ENCODE measurements at places on chromosomes 6 and 20. TPM values are rescaled to one million over a fixed set of nuclear protein-coding genes. Genes with fewer than 3 reads are reported as not detected.

Gene BTNL2
- not detected for total RNA-seq

Gene SPATA2
- 6.4 TPM for total RNA-seq

Gene RIPOR2
- total RNA-seq, result 14.4 TPM

Gene C6orf141
- total RNA-seq, result 1.2 TPM

Gene GSTA4
- total RNA-seq, result 16.6 TPM

Gene CLVS2
- total RNA-seq, result under 0.01 TPM

Gene SLC32A1
- total RNA-seq, result not detected

Gene MCHR2
- not detected for total RNA-seq

Gene NOTCH4
- total RNA-seq, result 30.6 TPM

Gene PROKR2
- total RNA-seq, result not detected

DNA sequence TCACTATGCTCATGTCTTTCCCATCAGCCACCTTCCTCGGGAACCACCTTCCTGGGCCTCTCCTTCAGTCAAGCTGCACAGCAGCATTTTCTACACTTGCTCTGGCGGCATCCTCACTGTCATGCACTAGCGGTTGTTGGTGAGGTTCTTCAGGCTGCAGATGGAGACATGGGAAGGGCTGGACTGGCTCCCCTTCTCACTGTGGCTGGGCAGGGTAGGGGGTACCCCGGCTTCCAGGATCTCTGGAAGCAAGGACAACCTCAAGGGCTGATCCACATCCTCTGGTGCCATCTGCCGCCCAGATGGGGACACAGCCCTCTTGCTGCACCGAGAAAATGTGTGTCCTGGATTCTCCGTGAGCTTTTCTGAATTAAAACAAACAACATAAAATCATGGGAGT, 180.1 kb upstream of the RNF24 start:
- H3K4me1 ChIP-seq, result no peaks in the 10 kb centered on the region
- DNase-seq, result no peak
- H3K27me3 ChIP-seq, result no peaks in the 10 kb centered on the region
- H3K4me3 ChIP-seq, result no peak overlapping the region
- no peaks in the 10 kb centered on the region for H3K36me3 ChIP-seq
- H3K27ac ChIP-seq, result no peak overlapping the region

DNA sequence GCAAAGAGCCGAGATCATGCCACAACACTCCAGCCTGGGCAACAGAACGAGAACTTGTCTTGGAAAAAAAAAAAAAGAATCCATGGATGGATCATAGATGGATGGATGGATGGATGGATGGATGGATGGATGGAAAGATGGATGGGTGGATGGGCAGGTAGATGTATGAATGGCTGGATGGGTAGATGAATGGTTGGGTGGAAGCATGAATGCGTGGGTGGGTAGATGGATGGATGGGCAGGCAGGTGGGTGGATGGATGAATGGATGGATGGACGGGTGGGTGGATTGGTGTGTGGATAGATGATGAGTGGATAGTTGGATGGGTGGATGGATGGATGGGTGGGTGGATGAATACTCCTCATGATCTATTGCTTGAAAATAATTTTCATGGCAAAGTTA, 1.4 kb downstream of the JPH2 start:
- peak overlapping the region; percentile 98 for H3K27ac ChIP-seq
- no peak for DNase-seq
- no peaks in the 10 kb centered on the region for H3K27me3 ChIP-seq
- peak overlapping the region; percentile 80 for H3K4me3 ChIP-seq
- H3K4me1 ChIP-seq, result peaks cover 53% of the 10 kb centered on the region

GRCh38 chr6:122130026-122130348, 269.5 kb upstream of the HSF2 start:
- no peak for DNase-seq
- H3K36me3 ChIP-seq, result no peaks in the 10 kb centered on the region
- H3K27ac ChIP-seq, result peak overlapping the region; percentile 49

GRCh38 chr6:116003668-116004067, 57.0 kb downstream of the FRK start:
- H3K36me3 ChIP-seq, result no peaks in the 10 kb centered on the region
- H3K27ac ChIP-seq, result no peak overlapping the region
- peaks cover 5% of the 10 kb centered on the region for H3K4me1 ChIP-seq

GRCh38 chr6:158816329-158816728, 2.8 kb downstream of the EZR start:
- H3K27me3 ChIP-seq, result no peaks in the 10 kb centered on the region
- H3K27ac ChIP-seq, result peak overlapping the region; percentile 100
- H3K36me3 ChIP-seq, result no peaks in the 10 kb centered on the region
- DNase-seq, result no peak
- H3K4me1 ChIP-seq, result peaks cover 68% of the 10 kb centered on the region
- H3K4me3 ChIP-seq, result peak overlapping the region; percentile 93

GRCh38 chr6:9647071-9647445, 767.8 kb downstream of the TFAP2A start:
- H3K4me1 ChIP-seq, result no peaks in the 10 kb centered on the region
- no peaks in the 10 kb centered on the region for H3K27me3 ChIP-seq
- DNase-seq, result no peak
- no peak overlapping the region for H3K27ac ChIP-seq
- H3K36me3 ChIP-seq, result no peaks in the 10 kb centered on the region
- H3K4me3 ChIP-seq, result no peak overlapping the region

GRCh38 chr20:46060301-46060881, 29.4 kb downstream of the NCOA5 start:
- DNase-seq, result peak; percentile 62
- H3K4me3 ChIP-seq, result no peak overlapping the region
- H3K4me1 ChIP-seq, result peaks cover 28% of the 10 kb centered on the region
- H3K27ac ChIP-seq, result no peak overlapping the region
- peaks cover 57% of the 10 kb centered on the region for H3K36me3 ChIP-seq
- no peaks in the 10 kb centered on the region for H3K27me3 ChIP-seq

- H3K27me3 ChIP-seq, result no peaks in the 10 kb centered on the region
- H3K27ac ChIP-seq, result peak overlapping the region; percentile 52
- no peak for DNase-seq
- H3K4me1 ChIP-seq, result peaks cover 28% of the 10 kb centered on the region
These were observed 34.0 kb downstream of the ITCH start for GRCh38 chr20:34397096-34397495.

DNA sequence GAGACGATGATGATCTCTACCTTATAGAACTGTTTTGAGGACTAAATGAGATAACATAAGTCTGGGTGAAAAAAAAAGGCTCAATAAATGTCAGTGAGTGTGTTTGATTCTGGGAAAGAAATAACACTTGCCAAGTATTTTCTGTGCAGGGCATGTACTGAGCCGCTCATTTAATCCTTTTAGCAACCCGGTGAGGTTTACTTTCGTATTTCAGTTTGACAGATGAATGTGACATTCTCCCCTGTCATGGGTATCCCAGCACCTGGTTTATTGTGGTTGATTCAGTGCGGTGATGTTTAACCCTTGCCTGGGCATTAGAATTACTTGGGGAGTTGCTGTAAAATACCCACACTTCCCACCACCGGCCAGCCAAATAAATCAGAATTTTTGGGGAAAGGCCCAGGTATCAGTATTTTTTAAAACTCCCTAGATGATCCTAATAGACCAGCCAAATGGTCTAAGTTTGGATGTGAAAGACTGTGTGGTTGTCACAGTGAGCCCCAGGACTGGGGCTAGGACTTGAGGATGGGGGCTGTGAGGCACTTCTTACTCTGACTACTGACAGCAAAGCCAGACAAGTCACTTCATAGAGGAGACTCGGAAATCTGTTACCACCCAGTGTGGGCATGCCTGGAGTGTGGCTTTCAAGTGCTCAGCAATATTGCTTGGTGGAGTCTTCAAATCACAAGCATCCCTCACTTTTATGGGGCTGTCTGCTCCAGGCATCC, 100.2 kb upstream of the KCNG1 start:
- no peak overlapping the region for H3K4me3 ChIP-seq
- no peaks in the 10 kb centered on the region for H3K36me3 ChIP-seq
- H3K4me1 ChIP-seq, result peaks cover 46% of the 10 kb centered on the region
- DNase-seq, result no peak

DNA sequence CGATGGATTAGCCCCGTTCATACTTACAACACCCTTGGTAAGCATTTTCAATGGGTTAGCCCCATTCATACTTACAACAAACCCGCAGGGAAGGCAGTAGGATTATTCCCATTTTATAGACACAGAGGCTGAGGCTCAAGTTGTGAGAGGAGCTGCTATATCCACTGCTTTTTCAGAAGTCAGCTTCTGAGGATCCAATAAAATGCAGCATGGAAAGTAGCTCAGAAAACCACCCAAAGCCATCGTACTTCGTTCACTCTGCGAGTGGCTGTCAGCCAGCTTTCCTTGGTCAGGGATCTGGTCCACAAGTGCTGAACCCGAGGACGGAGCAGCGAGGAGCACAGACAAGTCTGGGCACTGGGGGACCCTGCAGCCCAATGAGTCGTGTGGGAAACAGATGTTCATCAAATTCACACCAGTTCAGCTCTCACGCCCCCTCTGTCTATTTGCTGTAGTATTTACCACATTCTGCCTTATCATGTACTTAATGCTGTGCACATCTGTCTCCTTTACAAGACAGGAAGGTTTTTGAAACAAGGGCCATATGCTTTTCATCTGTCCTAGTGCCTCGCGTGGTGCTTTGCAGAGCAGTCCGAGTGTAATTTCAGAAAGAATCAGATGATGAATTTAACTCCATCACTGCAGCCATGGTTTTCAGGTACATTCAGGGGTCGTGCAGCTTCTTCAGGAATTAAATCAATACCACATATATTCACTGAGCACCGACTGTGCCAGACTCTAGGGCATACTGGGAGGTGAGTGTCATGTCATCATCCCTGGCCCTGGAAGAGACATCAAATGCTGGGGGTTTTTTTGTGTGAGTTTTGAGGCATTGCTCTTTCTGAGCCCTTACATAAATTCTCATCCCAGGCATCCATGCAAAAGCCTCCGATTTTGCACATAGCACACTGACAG, 256.9 kb downstream of the CDH26 start:
- no peaks in the 10 kb centered on the region for H3K36me3 ChIP-seq
- peak; percentile 80 for DNase-seq
- H3K4me1 ChIP-seq, result peaks cover 6% of the 10 kb centered on the region
- no peak overlapping the region for H3K27ac ChIP-seq
- no peak overlapping the region for H3K4me3 ChIP-seq

GRCh38 chr20:57244221-57244585, 22.2 kb downstream of the BMP7 start:
- H3K27me3 ChIP-seq, result peaks cover 12% of the 10 kb centered on the region
- H3K27ac ChIP-seq, result no peak overlapping the region
- no peak overlapping the region for H3K4me3 ChIP-seq

GRCh38 chr6:87914637-87915395, 132.8 kb upstream of the SPACA1 start:
- no peak for DNase-seq
- H3K4me3 ChIP-seq, result no peak overlapping the region
- H3K4me1 ChIP-seq, result no peaks in the 10 kb centered on the region
- no peaks in the 10 kb centered on the region for H3K27me3 ChIP-seq

- H3K27me3 ChIP-seq, result no peaks in the 10 kb centered on the region
- no peaks in the 10 kb centered on the region for H3K36me3 ChIP-seq
- H3K4me3 ChIP-seq, result no peak overlapping the region
- H3K27ac ChIP-seq, result no peak overlapping the region
- H3K4me1 ChIP-seq, result no peaks in the 10 kb centered on the region
These were observed 256.1 kb upstream of the RUNX2 start for GRCh38 chr6:45072016-45072415.

- H3K27me3 ChIP-seq, result no peaks in the 10 kb centered on the region
- no peak for DNase-seq
- H3K4me3 ChIP-seq, result no peak overlapping the region
- H3K36me3 ChIP-seq, result no peaks in the 10 kb centered on the region
- no peak overlapping the region for H3K27ac ChIP-seq
These were observed 468.7 kb downstream of the FRK start for GRCh38 chr6:115592025-115592424.

GRCh38 chr6:112947507-112947906, 600.4 kb downstream of the RFPL4B start:
- H3K36me3 ChIP-seq, result no peaks in the 10 kb centered on the region
- no peaks in the 10 kb centered on the region for H3K27me3 ChIP-seq
- no peak for DNase-seq
- H3K27ac ChIP-seq, result no peak overlapping the region

DNA sequence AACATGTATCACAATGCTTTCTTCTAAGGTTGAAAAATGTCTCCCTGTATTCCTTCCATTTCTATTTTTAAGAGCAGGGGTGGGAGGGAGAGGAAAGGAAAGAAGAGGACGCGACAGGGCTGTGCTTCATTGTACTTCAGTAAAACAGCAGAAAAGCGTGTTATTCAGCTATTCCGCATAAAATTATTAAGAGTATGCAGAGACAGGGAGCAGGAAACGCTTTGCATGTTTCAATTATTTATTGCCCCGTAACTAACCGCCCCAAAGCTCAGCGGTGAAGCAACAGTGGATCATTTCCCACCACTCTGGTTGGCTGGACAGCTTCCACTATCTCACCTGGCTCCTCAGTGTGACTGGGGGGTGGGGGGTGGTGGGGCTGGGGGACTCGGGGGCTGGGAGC, 188.9 kb downstream of the TTLL2 start:
- H3K27me3 ChIP-seq, result no peaks in the 10 kb centered on the region
- H3K4me3 ChIP-seq, result no peak overlapping the region
- no peak for DNase-seq
- H3K4me1 ChIP-seq, result no peaks in the 10 kb centered on the region

- H3K27me3 ChIP-seq, result no peaks in the 10 kb centered on the region
- DNase-seq, result no peak
- H3K4me1 ChIP-seq, result no peaks in the 10 kb centered on the region
- no peak overlapping the region for H3K4me3 ChIP-seq
These were observed 200.0 kb upstream of the PMEPA1 start for GRCh38 chr20:57909763-57910331.

DNA sequence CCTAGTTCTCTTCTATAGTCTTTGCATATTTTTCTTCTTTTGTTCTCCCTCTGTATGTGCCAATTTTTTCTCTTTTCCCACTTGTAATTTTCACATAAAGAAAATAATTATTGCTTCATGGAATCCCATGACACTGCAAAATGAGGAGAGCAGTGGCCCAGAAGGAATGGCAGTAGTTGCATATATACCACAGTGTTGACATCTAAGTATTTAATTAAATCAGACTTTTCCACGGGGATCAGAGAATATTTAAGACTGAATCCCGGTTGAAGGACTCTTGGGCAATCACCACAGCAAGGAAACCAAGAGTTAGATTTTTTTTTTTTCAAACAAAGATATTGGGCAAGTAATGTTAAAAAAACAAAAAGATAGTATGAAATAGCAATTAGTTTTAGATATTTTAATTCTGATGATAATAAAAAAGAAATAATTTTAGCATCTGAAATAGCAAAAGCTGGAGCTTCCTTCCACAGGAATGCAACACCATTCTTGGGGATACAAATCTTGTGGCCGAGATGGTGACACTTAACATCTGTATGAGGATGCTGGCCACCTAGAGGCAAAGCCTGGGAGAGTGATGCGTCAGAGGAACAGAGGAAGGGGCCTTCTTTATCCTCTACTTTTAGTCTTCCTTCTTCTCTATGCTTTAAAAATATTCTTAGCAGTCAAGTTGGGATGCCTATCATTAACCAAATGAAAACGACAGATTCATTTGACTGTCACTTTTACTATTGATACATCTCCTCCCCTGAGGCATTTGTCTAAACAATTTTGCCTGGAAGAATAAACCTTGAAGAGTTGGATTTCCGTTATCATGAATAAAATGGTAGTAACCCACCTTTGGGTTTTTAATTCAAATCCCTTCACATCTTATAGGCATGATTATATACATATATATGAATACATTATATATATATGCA, 356.2 kb downstream of the GJA1 start:
- no peak for DNase-seq
- no peaks in the 10 kb centered on the region for H3K4me1 ChIP-seq
- no peaks in the 10 kb centered on the region for H3K36me3 ChIP-seq
- H3K27ac ChIP-seq, result no peak overlapping the region
- no peaks in the 10 kb centered on the region for H3K27me3 ChIP-seq

Data from esophagus muscularis mucosa (tissue), 4 donors.